Stimulated activated CD4-positive, alpha-beta T cell treated with anti-CD3 and anti-CD28 coated beads, Interleukin-12 subunit alpha, Interleukin-12 subunit beta, amount 100 ng/mL, for 4 hours (primary cell): ENCODE measurements at places on chromosomes 1 and 21.

- DNase-seq: no peak
These were observed 6.5 kb downstream of the FMO5 start for GRCh38 chr1:147218606-147219005.

- no peak for DNase-seq
These were observed 1313.1 kb downstream of the MRPL39 start for GRCh38 chr21:24294171-24294570.

- DNase-seq: no peak
These were observed 78.6 kb downstream of the COLGALT2 start for GRCh38 chr1:183958958-183959357.

- DNase-seq: no peak
These were observed 3.5 kb downstream of the C1orf116 start for GRCh38 chr1:207028884-207029650.

DNA sequence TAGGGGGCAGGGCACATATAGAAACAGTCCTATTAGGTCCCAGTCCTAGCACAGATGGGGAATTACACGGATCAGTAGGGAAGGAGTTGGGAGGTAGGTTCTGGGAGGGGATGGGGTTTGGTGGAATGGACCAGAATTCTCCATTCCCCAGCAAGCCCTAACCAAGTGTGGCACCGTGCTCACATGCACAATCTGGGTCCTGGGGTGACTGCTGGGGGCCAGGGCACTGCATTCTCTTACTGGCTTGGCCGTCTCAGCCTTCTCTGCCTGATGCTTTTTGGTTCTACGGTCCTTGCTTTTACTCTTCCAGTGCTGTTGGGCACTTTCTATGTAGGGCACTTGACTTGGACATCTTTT lies 53.9 kb downstream of the NENF start:
- no peak for DNase-seq

DNA sequence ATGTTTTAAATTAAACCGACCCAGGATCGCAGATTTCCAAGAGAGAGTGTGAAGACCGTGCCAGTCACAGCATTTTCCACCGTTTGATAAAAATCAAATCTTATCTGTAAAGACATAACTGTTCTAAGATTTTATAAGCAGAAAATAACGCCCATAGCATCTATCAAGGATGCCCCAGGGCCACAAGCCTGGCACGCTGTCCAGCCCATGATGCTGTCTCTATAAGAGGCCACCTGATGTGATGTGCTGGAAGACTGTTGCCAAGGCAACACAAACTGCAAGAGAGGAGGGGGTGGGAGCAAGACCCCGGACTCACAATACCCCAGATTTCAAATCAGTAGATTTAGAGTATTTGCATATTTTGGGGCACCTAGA lies 116.5 kb downstream of the DSCAM start:
- no peak for DNase-seq

GRCh38 chr1:183002797-183003196 lies 20.4 kb upstream of the LAMC1 start:
- no peak for DNase-seq

DNA sequence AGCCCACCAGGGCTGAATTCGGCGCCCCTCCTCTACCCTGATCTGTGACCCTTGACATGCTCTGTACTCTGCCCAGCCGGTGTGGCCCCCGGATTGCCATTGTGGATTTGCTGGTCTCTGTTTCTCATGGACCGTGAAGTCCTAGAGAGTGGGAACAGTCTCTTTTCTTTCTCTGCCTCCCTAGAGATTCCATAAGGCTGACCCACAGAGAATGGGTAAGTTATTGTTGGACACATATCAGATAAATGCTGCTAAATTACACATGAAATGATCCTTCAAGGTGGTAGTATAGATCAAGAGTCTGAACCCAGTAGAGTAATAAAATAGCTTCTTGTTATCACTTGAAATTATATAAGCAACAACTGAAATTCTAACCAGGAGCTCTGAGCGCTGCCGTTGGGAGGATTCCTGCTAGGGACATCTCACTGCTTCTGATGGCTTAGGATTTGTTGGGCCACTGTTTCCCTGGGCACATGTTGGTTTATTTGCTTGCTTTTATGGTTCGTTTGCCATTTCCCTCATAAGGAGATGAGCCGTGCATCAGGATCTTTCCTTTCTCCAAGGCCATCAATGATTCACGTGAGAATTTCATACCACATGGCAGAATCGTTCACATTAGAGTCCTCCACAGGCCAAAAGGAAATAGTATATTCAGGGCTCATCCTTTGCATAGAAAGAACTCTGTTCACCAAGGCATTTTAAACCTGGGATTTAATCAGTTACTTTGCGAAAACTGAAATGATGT lies 111.9 kb downstream of the ZBTB18 start:
- DNase-seq: no peak

GRCh38 chr1:54172614-54173599 lies 20.1 kb upstream of the CDCP2 start:
- DNase-seq: no peak

DNA sequence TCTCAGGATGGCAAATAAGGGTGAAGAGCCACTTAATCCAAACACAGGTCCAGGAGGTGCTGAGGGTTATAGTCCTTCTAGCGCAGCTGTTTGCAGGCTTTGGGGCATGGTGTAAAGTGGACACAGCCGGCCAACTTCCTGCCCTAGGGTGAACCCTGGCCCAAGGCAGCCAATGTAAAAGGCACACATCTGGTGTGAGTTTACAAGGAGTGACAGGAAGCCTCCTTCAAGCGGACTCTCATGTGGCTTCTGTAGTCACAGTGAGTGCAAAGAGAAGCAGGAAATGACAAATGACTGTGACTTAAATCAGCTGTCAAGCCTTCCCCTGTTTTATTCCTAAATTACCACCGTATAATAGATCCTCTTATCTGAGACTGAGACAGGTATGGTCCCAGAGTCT lies 213.0 kb downstream of the CRB1 start:
- no peak for DNase-seq

GRCh38 chr1:118486199-118486598 lies 301.2 kb upstream of the SPAG17 start:
- DNase-seq: no peak

DNA sequence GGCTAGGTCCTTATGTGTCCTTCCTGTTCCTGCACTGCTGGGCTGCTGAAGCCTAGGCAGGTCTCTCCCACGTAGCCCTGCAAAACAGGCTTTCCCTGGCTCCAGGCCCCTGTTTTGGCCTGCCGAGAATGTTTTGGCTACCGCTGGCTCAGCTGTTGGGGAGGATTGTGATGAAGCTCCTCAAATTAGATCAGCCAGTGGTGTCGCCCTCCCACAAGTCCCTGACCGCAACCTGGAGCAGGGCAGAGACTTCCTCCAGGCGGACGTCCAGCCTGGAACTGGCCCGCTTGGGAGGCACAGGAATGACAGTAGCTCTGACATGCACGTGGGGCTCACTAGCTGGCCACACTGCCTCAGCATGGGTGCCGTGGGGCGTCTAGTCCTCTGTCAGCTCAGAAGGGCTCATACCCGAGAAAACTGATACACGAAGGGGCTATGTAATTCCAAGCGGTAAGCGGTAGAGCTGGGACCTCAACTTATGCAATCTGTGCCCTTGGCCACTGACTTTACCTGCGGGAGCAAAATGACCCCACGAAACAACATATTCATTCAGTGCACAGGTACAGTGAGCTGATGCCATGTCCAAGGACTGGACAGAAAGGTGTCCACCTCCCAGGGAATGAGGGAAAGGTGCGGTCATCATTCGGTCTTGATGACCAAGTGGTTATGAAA lies 26.6 kb downstream of the DHRS3 start:
- no peak for DNase-seq

GRCh38 chr21:25573409-25574206 lies 33.7 kb downstream of the MRPL39 start:
- DNase-seq: peak; percentile 61

- no peak for DNase-seq
These were observed 114.3 kb downstream of the TGFB2 start for GRCh38 chr1:218459450-218459849.

- no peak for DNase-seq
These were observed 139.9 kb upstream of the PKN2 start for GRCh38 chr1:88544195-88544594.

GRCh38 chr1:75136921-75137641 lies 2.9 kb downstream of the LHX8 start:
- no peak for DNase-seq

DNA sequence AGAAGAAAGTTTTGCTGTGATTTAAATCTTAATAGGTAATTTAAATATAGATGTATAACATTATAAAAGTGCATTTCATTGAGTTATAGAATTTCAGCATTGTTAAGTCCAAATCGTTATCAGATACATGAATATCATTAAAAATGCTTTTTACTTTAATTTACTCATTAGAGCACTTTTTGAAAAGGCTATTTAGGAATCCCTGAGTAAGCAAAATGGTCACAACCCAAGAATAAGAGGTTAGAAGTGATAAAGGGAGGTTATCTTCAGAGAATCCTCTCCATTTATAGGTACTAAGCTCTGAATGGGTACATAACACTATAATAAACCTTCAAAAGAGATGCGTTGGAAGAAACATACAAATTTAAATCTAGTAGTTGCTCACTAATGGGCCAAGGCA lies 130.7 kb downstream of the SLC30A10 start:
- DNase-seq: no peak

DNA sequence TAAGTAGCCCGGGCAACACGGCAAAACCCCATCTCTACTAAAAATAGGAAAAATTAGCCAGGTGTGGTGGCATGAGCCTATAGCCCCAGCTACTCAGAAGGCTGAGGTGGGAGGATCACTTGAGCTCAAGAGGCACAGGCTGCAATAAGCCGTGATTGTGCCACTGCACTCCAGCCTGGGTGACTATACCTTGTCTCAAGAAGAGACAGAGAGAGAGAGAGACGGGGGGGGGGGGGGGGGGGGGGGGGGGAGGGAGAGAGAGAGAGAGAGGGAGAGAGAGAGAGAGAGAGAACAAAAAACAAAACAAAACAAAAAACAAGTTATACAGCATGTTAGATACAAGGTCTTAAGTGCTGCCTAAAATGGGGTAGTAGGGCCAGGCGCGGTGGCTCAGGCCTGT lies 77.8 kb upstream of the ZNF281 start:
- DNase-seq: no peak

GRCh38 chr1:45647248-45648021 lies 23.6 kb upstream of the CCDC17 start:
- no peak for DNase-seq

DNA sequence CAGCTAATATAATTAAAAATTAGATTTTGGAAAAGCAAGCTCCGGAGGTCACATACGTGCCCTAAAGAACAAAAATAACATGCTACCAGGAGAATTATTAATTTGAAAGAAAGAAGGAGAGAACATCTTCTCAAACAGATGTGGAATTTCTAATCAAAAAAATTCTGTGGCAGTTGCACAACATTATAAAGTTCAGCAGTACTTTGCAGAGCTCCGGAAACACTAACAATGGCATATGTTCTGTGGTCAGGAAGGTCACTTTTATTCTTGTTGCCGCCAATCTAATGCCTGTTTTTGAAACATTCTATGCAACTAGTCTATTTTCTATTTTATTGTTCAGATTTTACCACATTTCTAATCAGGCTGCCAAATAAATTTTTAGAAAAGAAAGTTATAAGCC lies 186.8 kb downstream of the SMYD3 start:
- no peak for DNase-seq

DNA sequence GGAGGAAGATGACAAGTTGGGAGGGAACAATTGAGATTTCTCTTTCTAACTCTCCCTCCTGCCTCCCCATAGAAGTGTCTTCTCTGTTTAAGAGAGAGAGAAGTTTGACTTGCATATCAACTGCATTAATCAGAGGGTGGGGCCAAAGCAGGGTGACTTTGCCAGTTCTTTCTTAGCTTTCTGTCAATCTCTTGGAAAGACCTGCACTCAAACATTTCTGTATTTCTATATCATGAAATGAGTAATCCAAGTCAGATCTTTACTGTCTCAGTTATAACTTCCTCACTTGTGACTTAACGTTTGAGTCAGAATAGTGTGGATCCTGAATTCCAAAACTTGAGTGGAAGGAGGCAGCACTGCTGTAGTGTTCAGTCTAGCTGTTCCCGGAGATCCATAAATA lies 180.8 kb upstream of the KCNK2 start:
- no peak for DNase-seq

DNA sequence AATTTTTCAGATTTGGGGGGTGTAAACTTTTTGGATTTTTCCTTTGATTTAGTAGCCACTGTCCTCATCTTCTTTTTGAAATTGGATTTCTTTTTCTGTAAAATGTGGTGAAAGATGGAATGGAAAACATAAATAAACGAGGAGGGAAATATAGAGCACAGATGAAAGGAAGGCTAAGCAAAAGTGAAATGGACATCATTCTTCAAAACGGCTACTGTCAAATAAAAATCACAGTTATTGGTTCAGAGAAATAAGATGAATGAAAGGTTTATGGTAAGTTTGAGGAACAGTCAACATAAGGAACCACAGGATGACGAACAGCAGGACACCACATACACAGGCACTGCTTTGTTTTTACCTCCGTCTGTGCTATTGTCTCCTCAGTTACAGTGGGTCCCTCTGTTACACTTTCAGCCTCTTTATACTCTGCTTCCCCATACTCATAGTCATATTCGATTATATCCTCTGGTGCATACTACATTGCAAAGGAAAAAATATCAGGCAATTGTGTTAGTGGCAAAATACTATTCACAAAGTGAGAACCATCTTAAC lies 82.4 kb downstream of the COL11A1 start:
- no peak for DNase-seq

GRCh38 chr21:34979383-34979782 lies 69.7 kb downstream of the RUNX1 start:
- DNase-seq: no peak

DNA sequence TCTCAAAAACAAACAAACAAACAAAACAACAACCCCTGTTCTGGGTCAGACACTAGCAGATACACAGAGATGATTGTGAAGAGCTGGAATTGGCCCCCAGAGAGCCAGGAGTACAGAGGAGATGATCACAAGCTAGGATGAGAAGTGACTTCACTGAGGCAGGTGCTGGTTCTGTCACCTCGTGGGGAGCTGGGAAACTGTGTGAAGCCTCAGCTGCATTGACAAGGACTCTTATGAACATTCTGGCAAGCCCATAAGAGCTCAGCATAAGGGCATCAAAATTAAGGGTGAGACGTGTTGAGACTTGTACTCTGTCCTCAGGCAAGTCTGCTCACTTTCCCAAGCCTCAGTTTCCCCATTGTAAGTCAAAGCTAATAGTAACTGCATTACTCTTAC lies 14.7 kb upstream of the PTP4A2 start:
- DNase-seq: no peak

- DNase-seq: no peak
These were observed 71.4 kb downstream of the CDC7 start for GRCh38 chr1:91572044-91572443.

DNA sequence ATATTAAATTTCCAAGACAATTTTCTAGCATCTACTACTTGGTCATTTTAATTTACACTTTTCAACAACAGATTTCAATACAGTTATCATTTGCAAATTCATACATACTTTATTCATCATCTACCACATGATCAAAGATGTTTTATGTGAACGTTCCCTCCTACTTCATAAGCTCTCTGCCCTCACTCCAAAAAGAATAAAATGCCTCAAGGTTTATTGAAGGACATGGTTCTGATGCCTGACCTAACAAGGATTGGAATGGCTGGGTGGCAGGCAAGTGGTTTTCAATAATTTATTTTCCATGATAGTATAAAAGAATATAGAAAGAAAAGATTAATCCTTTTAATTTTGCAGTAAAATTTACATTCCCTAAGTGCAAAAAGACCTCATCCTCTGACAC lies 5.4 kb downstream of the CDKN2C start:
- DNase-seq: no peak

GRCh38 chr1:245469734-245470133 lies 314.9 kb downstream of the KIF26B start:
- DNase-seq: no peak

GRCh38 chr1:154891452-154891851 lies 21.4 kb upstream of the KCNN3 start:
- no peak for DNase-seq

GRCh38 chr1:157178490-157178889 lies 40.3 kb upstream of the ETV3 start:
- DNase-seq: no peak
